ENCODE measurements at places on chromosomes 1 and 21. TPM values are rescaled to one million over a fixed set of nuclear protein-coding genes. Genes with fewer than 3 reads are reported as not detected.

ATP1A2 gene
- total RNA-seq = 25.6 TPM

GRCh38 chr21:20999659-21000058, 1.4 kb downstream of the NCAM2 start:
- no peaks in the 10 kb centered on the region for H3K36me3 ChIP-seq
- H3K27me3 ChIP-seq = peaks cover 43% of the 10 kb centered on the region
- no peak overlapping the region for H3K4me3 ChIP-seq
- no peak overlapping the region for H3K27ac ChIP-seq
- DNase-seq = peak; percentile 48

DNA sequence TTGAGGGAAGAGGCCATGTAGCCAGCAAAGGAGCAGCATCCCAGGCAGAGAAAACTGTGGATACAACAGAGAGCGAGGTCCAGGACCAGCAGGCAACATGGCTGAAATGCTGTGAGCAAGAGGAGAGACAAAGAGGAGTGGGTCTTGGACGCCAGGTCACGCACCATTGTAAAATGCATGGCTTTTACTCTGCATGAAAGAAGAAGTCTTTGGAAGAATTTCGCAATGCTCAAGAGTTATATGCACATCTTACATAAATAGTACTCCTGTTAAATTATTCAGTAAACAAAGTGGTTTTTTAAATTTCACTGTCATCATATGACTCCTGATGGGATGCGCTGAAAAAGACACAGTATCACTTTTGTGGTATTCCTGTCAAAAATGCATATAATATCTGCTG, 3.5 kb downstream of the CD244 start:
- H3K4me1 ChIP-seq = peaks cover 7% of the 10 kb centered on the region
- no peaks in the 10 kb centered on the region for H3K36me3 ChIP-seq
- H3K27ac ChIP-seq = no peak overlapping the region
- DNase-seq = no peak
- no peaks in the 10 kb centered on the region for H3K27me3 ChIP-seq
- no peak overlapping the region for H3K4me3 ChIP-seq

ADAMTSL4 gene
- total RNA-seq = 14.1 TPM

DNA sequence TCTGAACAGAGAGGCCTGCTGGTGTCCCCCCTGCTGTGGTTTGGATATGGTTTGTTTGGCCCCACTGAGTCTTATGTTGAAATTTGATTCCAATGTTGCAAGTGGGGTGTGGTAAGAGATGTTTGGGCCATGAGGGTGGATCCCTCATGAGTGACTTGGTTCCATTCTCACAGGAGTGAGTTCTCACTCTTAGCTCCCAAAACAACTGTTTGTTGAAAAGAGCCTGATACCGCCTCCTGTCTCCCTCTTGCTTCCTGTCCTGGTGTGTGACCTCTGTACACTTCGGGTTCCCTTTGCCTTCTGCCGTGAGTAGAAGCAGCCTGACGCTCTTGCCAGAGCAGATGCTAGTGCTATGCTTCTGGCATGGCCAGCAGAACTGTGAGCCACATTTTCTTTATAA, 60.5 kb downstream of the C21orf91 start:
- no peak overlapping the region for H3K4me3 ChIP-seq
- H3K27ac ChIP-seq = no peak overlapping the region
- H3K4me1 ChIP-seq = peaks cover 5% of the 10 kb centered on the region

DNA sequence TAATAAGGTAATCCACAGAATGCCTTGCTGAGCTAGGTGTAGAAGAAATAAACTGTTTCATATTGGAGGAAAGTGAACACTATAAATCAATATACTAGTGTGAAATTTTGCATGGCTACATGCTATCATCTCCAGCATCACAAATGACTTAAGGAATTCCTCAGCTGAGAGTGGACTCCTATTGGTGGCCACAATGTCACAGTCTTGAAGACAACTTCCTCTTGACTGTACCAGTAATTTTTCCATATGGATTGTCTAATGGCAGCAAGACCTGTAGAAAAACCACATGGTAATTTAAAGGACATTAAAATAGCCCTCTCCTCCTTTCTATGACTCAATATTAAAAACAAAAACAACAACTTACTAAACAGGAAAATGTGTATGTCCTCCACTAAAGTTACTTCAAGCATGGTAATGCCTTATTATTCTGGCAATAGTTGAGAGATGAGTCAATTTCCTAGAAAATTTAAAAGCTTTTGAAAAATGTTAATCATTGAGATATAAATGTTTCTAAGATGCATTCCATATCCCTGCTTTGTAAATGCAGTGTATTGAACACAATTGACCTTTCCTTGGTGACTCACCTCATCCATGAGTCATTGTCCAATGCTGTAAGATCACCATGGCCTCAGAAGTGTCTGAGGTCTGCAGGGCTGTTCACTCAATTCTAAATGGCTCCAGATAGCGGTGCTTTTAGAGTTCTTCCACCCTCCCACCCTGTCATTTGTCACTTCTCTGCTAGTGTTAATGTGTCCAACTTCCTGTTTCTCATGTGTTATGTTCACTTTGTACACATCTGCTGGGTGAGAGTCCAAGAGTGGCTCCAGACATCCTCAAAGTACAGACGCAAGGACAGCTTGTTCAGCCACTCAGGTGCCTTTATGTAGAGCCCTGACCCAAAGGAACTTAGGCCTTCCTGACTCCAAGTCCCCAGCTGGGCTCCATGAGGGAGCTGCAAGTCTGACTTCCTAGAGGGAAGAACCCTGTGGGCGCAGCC, 32.8 kb upstream of the DNASE2B start:
- no peak for DNase-seq
- H3K4me1 ChIP-seq = no peaks in the 10 kb centered on the region
- no peak overlapping the region for H3K27ac ChIP-seq

DNA sequence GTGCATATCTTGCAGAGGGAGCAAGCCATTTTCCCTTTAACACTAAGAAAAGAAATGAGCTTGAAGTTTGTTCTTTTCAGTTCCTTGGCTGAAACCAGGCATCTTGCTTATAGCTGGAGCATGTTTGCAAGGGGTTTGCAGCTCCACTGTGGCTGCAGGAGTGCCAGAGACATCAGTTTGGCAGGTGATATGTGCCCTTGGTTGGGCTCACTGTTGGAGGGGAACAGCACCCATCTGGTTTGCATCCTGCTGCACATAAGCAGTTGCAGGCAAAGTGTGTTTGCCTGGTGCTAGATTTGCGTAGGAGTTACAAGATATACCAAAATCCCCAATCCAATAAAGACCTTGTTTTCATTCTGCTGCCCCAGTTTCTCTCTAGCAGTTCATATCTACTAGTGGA, 47.8 kb upstream of the IKBKE start:
- no peak overlapping the region for H3K4me3 ChIP-seq
- no peaks in the 10 kb centered on the region for H3K4me1 ChIP-seq
- H3K27me3 ChIP-seq = no peaks in the 10 kb centered on the region
- H3K27ac ChIP-seq = no peak overlapping the region
- peaks cover 24% of the 10 kb centered on the region for H3K36me3 ChIP-seq

GRCh38 chr1:197073978-197074377, 6.9 kb upstream of the F13B start:
- peaks cover 5% of the 10 kb centered on the region for H3K36me3 ChIP-seq
- no peaks in the 10 kb centered on the region for H3K4me1 ChIP-seq
- no peaks in the 10 kb centered on the region for H3K27me3 ChIP-seq
- no peak for DNase-seq
- no peak overlapping the region for H3K27ac ChIP-seq

DNA sequence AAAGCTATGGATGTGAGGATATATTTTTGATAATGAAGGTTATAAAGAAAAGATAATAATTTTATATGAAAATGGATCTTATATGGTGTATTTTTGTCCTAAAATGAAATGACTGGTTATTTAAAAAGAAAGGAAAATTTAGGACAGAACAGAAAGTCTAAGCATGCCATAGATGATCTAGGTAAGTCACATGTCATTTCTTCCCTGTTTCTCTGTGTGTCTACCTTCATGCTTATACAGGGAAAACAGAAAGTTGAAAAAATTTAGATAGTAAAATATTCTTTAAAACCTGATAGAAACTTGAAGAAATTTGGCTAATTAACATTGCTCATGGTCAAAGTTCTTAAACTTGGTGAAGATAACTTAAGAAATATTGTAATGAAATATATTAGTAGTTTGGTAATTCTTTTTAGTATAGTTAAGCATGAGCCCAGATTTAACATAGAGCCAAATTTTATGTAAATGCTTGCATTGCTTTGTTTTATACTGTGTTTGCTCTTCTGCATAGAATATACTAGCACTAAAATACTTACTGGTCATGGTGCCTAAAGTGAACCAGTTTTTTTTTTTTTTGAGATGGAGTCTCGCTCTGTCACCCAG, 12.4 kb upstream of the GBP4 start:
- peaks cover 3% of the 10 kb centered on the region for H3K27me3 ChIP-seq
- DNase-seq = no peak
- H3K27ac ChIP-seq = no peak overlapping the region

GRCh38 chr1:208604295-208604694, 360.1 kb upstream of the PLXNA2 start:
- H3K27me3 ChIP-seq = no peaks in the 10 kb centered on the region
- no peaks in the 10 kb centered on the region for H3K36me3 ChIP-seq
- no peak overlapping the region for H3K4me3 ChIP-seq
- DNase-seq = no peak

- DNase-seq = no peak
- H3K36me3 ChIP-seq = no peaks in the 10 kb centered on the region
- no peaks in the 10 kb centered on the region for H3K27me3 ChIP-seq
- no peak overlapping the region for H3K4me3 ChIP-seq
- no peak overlapping the region for H3K27ac ChIP-seq
- H3K4me1 ChIP-seq = peaks cover 17% of the 10 kb centered on the region
Measured at GRCh38 chr1:110190282-110190929, 19.7 kb upstream of the KCNC4 start.

GRCh38 chr1:164685266-164686035, 126.5 kb downstream of the PBX1 start:
- DNase-seq = no peak
- no peaks in the 10 kb centered on the region for H3K27me3 ChIP-seq
- no peak overlapping the region for H3K4me3 ChIP-seq
- no peak overlapping the region for H3K27ac ChIP-seq
- peaks cover 11% of the 10 kb centered on the region for H3K36me3 ChIP-seq
- peaks cover 50% of the 10 kb centered on the region for H3K4me1 ChIP-seq

DNA sequence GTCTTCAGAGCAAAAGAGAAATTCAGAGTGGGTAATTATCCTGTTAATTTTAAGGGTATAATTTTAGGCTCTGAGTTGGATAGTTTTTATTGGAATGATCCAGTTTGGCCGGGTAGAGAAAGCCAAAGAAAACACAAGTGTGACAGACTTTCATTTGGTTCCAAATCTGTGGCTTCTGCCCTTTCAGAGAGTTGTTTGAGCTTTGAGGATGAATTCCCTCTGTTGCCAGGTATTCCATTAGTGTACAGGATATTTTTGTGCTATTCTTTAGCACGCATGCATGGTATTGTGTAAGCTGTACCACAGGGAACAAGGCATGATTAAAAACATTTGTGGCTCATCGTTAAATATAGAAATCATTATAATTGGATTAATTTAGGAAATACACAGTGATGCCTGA, 384.4 kb downstream of the ADGRL2 start:
- H3K27ac ChIP-seq = no peak overlapping the region
- H3K4me1 ChIP-seq = no peaks in the 10 kb centered on the region
- H3K36me3 ChIP-seq = no peaks in the 10 kb centered on the region
- no peak overlapping the region for H3K4me3 ChIP-seq
- DNase-seq = no peak

DNA sequence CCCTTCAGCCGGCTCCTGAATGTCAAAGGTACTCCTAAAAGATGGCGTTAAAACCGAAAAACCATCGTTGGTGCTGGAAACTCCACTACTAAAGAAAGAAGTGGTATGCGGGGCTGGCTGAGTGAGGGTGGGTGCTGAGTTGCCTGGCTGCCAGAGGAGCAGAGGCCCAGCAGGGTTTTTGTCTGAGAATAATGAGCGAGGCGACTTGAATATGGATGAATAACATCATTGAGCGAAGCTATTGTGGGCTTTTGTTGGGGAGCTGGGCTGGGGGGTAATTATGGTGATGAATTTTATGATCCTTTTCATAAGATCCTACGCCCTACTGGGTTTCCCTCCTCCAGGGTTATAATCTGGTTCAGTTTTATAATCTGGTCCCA, 2.0 kb downstream of the PDPN start:
- H3K27ac ChIP-seq = peak overlapping the region; percentile 92
- DNase-seq = peak; percentile 32
- H3K4me3 ChIP-seq = peak overlapping the region; percentile 92
- peaks cover 69% of the 10 kb centered on the region for H3K4me1 ChIP-seq
- peaks cover 11% of the 10 kb centered on the region for H3K36me3 ChIP-seq

DNA sequence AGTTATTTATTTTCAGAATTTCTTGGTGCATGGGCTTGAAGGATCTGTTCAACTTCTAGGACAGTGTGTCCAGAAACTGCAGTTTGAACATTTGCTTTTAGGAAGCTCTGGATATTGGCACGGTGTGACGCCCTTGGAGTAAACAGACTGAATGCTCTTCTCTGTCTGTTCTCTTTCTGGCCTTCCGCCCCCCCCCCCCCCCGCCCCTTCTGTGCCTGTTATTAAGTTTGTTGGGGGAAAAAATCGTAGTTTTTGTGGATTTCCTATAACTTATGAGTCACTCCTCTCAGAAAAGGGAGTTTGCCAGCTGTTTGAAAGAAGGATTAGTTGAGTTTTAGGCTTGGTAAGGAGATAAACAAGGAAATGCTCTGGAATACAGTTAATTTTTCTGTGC, 1.2 kb downstream of the KCTD3 start:
- no peaks in the 10 kb centered on the region for H3K27me3 ChIP-seq
- H3K27ac ChIP-seq = peak overlapping the region; percentile 97
- DNase-seq = no peak
- H3K4me1 ChIP-seq = peaks cover 44% of the 10 kb centered on the region
- peak overlapping the region; percentile 93 for H3K4me3 ChIP-seq

GRCh38 chr1:204477036-204477740, 17.4 kb downstream of the PIK3C2B start:
- no peaks in the 10 kb centered on the region for H3K27me3 ChIP-seq
- no peaks in the 10 kb centered on the region for H3K36me3 ChIP-seq
- H3K4me1 ChIP-seq = peaks cover 67% of the 10 kb centered on the region
- no peak overlapping the region for H3K4me3 ChIP-seq

SHE gene
- 1.1 TPM for total RNA-seq

DNA sequence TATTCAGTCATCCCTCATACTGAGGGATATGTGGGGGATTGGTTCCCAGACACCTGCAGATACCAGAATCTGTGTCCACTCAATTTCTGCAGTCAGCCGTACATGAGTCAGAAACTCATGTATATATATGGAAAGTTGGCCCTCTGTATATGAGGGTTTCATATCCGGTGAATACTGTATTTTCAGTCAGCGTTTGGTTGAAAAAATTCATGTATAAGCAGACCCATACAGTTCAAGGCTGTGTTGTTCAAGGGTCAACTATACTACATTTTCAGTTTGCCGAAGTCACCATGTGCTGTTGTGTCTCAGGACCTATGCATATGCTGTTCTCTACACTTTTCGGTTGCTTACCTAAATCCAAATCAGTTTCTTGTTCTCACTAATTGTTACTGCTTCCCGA, 10.5 kb downstream of the AXDND1 start:
- no peak overlapping the region for H3K4me3 ChIP-seq
- no peak for DNase-seq
- no peaks in the 10 kb centered on the region for H3K36me3 ChIP-seq
- H3K4me1 ChIP-seq = no peaks in the 10 kb centered on the region
- H3K27me3 ChIP-seq = no peaks in the 10 kb centered on the region
- no peak overlapping the region for H3K27ac ChIP-seq

- no peak overlapping the region for H3K27ac ChIP-seq
- H3K27me3 ChIP-seq = no peaks in the 10 kb centered on the region
- no peaks in the 10 kb centered on the region for H3K36me3 ChIP-seq
- no peak overlapping the region for H3K4me3 ChIP-seq
- peaks cover 48% of the 10 kb centered on the region for H3K4me1 ChIP-seq
Measured at GRCh38 chr1:37056325-37056724, 22.0 kb upstream of the GRIK3 start.
